ENCODE measurements at places on chromosomes 5 and 9.

DNA sequence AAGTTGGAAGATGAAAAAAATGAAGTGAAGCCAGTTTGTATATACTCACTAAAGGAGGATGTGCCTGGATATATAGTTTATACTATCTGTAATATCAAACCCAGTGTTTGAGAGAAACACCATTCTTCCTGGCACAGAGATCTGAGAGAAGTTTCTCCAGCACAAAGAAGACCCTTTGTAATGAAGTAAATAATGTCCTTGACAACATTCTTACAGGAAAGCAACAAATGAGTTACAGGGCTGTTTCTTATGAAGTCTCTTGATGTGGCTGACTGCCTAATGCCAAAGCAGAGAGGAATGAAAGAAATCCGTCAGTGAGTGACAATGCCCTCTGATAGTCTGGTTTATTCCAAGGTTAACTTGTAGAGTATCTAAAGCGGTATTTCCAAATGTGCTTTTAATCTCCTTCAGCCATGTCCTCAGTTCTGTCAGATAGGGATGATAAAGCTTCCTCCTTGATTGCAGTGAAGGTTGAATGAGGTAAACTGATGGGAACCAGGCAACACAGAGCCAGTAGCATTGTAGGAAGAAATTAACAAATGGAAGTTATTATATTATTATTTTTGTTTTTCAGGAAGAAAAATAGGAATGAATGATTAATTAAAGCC is 123.1 kb upstream of the ZNF608 start:
- DNase-seq = no peak

DNA sequence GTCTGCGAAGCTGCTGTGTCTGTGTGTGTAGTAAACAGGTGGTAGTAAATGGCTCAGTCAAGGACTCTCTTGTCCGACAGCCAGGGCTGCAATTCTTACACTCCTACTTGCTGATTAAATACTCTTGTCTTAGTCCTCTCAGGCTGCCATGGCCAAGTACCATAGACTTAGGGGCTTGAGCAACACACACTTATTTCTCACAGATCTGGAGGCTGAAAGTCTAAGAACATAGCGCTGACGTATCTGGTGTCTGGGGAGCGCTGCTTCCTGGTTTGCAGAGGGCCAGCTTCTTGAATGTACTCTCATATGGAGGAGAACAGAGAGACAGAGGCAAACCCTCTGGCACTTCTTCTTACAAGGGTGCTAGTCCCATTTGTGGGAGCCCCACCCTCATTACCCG is 411.0 kb downstream of the MED10 start:
- no peak for DNase-seq

- DNase-seq = no peak
Observed at GRCh38 chr5:59198832-59199231, 616.0 kb downstream of the RAB3C start.

DNA sequence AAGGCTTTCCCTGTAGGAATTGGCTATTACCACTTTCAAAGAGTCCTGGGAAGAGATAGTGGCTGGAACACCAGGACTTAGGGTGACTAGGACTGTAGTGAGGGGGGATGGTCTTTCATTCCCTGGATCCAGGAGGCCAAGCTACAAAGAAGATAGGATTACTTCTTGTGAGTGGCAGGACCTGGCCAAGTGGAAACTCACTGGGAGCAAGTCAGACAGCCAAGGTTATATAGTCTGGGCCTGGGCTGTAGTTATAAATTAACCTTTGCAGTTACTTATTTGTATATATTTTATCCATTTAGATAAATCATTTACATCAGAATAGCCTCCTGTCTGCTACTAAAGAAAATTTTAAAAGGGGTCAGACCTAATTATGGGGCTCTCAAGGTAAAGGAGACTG is 124.3 kb downstream of the TLR4 start:
- no peak for DNase-seq

- no peak for DNase-seq
Observed at GRCh38 chr5:171776770-171777759, 8.6 kb upstream of the SMIM23 start.

DNA sequence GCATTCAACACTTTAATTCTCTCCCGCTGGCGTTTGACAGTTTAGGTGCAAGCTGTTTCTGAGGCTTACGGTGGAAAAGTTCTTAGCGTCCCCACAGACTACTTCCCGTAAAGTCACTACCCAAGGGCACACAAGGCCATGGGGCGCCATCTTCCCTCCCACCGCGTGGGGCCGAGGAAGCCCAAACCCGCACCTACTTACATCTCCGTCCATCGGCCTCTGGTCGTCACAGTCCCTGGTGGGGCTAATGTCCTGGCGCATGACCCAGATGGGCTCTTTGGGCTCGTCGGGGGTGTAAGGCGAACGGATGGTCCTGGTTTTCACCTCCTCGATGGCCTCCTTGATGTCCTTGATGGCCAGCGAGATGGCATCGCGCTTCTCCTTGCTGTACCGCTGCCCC is 156.4 kb downstream of the APBA1 start:
- DNase-seq = no peak

DNA sequence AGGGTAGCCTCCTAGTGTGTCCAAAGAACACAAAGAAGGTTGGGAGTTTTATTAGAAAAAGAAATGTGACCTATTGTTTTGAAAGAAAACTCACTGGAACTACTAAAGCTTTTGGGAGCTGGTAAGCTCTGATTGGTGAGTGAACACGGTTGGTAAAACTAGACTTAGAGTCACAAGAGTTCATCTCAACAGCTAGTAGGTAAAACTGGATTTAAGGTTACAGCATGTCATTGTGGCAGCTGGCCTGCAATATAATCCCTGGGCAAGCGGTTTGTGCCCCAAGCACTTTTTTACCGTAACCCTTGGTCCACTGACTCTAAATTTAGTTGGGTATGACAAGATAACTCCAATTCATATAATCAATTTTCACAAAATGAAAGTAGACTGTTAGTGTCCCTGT is 47.4 kb downstream of the UBAP2 start:
- DNase-seq = no peak

DNA sequence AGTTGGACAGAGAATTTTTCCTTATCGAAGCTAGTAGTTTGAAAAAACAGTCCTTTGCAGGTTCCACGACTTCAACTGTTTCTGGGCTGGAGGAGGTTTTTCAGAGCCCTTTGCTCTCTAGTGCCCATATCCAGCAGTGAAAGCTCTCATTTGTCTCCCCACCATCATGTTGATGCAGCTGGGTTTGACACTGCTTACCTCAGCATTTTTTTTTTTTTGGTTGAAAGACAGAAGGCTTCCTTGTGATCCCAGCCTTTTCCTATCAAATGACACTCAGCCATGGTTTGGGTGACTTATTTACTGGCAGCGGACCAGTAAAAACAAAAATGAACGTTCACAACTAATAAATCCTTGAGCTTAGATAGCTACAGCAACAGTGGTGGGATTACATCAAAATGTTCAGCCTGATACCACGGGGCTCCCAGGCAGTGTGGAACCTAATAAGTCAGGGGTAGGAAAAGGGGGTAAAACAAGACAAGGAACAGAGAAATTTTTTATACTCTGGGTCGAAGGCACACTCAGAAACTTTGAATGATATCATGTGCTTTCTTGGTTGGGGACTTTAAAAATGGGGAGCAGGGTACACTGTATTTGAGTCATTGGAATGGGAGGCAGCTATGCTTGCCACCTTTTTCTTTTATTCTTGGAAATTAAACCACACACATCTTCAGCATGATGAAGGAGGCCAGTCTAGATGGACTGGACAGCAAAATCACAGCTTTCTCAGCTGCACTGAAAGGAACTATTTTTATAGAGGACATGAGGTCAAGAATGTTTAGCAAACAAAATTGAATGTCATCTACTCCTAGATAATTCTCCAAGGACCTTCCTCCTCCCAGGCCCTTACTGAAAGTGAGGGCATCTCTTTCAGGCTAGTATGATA is 308.9 kb upstream of the MPDZ start:
- DNase-seq = no peak

DNA sequence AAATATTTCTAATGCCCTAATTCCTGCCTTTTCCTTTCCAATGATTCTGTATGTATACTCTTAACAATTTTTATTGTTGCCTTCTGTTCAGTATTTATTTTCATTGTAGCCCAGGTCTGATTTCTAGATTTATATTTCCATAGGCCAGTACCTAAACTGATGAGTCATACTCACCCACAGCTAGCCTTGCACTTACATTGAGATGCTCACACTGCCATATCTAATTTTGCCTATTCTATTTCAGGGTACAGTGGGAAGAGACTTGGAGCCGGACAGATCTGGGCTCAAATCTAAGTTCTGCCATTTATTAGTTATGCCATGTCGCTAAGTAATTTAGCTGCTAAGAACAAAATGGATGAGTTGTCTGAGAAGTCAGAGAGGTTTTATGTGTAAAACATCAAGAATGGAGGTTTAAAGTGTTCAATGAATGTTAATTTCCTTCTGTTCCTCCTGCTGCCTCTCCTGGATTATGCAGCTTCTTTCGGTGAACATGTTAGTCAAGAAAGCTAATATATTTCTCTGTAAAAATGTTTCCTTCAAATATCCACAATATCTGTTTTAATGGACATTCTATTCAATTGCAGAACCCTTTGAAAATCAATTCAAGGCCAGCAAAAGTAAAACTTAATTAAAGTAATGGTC is 62.3 kb upstream of the CDK5RAP2 start:
- DNase-seq = no peak

DNA sequence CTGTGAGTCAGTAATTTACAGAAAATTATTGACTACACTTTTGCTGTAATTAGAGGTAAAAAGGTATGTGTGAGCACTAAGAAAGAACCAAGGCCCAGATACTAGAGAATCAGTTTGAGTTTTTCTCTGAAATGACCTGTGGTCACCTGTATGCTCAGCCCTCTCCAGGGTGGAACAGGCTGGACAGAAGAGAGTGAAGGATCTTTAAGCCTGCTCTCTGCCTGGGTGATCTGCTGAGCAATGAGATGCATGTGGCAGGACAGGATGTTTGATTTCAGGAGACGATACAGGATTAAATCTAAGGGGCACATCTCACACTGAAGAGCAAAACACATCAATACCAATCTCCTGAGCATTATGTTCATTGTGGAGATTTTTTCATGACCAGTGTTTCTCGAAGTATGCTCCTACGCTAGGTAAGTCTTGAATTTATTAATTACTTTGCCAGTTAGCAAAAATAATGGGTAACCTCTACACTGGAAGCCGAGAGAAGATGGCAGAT is 25.5 kb downstream of the HMGCR start:
- DNase-seq = no peak

GRCh38 chr9:105248691-105249090 is 4.2 kb downstream of the SLC44A1 start:
- no peak for DNase-seq

DNA sequence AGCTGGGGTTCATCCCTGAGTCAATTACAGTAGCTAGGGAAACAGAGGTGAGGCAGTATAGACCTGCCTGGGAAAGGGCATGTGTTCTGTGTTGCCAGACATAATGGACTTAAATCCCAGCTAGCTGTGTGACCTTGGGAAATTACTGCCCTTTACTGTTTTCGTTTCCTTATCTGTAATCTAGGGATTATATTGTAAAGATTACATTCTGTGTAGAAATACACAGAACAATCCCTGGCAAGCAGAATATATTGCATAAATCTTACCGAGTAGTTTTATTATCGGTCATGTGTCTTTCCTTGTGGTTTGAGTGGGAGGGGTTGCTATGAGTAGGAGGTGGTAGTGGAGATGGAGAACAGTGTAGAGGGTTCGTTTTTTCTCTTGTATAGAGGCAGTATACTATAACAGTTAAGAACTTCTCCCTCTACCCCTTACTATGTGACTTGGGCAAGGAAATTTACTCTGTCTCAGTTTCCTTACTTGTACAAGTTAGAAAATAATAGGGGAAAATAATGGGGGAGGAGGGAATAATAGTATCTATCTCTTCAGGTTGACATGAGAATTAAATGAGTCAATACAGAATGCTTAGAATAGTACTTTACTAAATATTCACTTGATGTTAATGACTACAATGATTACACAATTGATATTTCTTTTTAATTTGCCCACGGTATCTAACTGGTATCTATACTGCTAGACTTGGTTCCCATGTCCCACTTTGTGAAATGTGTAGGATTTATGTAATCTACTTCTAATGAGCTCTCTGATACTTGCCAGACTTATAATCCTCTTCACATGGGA is 7.1 kb upstream of the DMXL1 start:
- DNase-seq = no peak

DNA sequence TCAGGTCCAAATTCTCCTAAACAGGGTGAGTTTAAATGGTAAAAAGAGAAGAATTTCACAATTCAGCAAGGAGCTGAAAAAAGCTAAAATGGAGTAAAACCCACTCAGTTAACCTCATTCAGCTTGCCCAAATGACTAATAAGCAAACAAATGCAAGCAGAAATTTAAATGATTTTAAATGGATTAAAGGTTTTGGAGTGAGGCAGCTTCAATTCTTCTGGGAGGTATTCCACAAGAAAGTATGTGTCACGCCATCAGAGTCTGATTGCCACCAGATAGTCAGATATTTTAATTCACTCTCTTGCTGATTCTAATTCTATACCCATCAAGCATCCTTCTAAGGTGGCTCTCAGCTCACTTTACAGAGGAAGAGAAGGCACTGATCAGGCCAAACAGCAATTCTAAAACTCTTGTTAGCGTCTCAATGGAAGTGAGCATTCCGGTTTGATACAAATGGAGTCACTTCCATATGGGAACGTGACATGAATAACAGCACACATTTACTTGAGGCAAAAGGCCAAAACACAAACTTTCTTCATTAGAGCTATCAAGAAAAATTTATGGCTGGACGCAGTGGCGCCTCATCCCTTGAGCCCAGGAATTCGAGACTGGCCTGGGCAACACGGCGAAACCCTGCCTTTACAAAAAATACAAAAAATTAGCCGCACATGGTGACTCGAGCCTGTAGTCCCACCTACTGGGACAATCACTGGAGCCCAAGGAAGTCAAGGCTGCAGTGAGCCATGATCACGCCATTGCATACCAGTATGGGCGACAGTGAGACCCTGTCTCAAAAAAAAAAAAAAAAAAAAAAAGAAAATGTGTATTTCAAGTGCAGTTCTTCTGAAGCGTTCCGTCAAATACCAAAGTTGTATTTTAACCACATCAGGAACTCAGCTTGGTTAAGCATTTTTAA is 2.0 kb downstream of the CLK4 start:
- no peak for DNase-seq

GRCh38 chr9:83956436-83957247 is 23.4 kb downstream of the HNRNPK start:
- peak; percentile 74 for DNase-seq

DNA sequence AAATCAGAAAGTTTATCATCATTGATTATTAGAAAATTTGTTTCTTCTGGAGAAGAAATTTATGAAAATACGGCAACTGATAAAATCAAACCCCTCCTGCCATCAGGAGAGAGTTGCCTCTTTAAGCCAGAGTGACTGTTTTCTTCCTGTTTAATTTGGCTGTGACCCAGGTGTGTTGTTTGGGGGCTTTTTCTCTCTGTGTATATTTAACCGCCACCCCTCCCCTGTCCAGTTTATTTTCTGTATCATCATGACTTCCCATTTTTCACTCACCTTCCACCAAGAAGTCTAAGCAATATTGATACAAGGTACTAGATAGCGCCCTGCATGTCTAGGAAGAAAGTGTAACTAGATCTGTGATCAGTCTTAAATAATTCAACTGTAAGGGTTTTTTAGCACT is 50.1 kb downstream of the FAM78A start:
- no peak for DNase-seq

- DNase-seq = no peak
Observed at GRCh38 chr5:159440235-159440634, 109.9 kb upstream of the IL12B start.

GRCh38 chr9:137358126-137358525 is 56.1 kb upstream of the NRARP start:
- DNase-seq = no peak

- DNase-seq = no peak
Observed at GRCh38 chr9:128005923-128006322, 25.1 kb upstream of the EEIG1 start.

- DNase-seq = no peak
Observed at GRCh38 chr9:12775679-12776512, 1.1 kb downstream of the LURAP1L start.

All from activated CD4-positive, alpha-beta memory T cell treated with anti-CD3 and anti-CD28 coated beads, Interleukin-2, amount 10 ng/mL, durations not matched to agents 7 days and 5 days (primary cell).